CD4-positive, alpha-beta T cell (primary cell): ENCODE measurements at places on chromosomes 13 and 19.

DNA sequence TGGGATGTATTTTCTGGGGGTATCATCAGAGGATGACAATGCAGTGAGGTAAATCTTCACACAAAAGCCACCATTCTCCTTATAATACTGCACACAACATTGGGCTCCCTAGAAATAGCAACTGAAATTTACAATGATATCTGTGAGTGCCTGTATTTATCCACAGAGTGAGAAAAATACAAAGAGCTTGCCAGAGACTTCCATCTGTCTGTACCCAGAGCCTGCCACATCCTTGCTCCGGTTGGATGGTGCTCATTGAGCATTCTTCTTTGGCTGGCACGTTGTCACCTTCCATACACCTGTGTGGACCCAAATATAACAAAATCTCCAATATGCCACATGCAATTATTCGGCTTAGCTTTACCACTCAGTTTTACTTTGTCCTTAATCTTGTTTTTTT, 189.5 kb upstream of the UFM1 start:
- no peak overlapping the region for H3K27ac ChIP-seq
- no peaks in the 10 kb centered on the region for H3K36me3 ChIP-seq
- no peak for DNase-seq
- no peak overlapping the region for H3K4me3 ChIP-seq
- no peaks in the 10 kb centered on the region for H3K27me3 ChIP-seq

- H3K4me1 ChIP-seq = peaks cover 11% of the 10 kb centered on the region
- DNase-seq = no peak
- H3K4me3 ChIP-seq = no peak overlapping the region
- H3K27me3 ChIP-seq = peaks cover 26% of the 10 kb centered on the region
These were observed 439.4 kb upstream of the KLF12 start for GRCh38 chr13:74573654-74574053.

DNA sequence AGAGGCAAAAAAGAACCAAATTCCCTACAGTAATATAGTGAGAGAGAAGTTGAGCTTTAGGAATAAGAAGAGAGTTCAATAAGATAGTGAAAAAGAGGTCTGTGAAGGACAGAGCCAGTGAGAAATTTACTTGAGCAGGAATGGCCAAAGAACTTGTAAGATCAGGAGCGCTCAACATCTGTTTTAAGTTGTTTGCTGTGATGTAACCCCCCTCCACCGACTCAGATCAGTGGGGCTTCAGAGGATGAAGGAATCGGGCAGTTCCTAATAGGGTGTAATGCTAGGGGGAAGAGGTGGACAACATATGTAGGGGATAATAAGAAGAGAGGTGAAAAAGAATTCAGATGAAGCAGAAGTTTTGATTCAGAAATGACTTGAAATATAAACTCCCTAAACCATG, 85.3 kb upstream of the FNDC3A start:
- H3K27me3 ChIP-seq = no peaks in the 10 kb centered on the region
- H3K27ac ChIP-seq = no peak overlapping the region
- peaks cover 3% of the 10 kb centered on the region for H3K4me1 ChIP-seq
- no peaks in the 10 kb centered on the region for H3K36me3 ChIP-seq
- H3K4me3 ChIP-seq = no peak overlapping the region

DNA sequence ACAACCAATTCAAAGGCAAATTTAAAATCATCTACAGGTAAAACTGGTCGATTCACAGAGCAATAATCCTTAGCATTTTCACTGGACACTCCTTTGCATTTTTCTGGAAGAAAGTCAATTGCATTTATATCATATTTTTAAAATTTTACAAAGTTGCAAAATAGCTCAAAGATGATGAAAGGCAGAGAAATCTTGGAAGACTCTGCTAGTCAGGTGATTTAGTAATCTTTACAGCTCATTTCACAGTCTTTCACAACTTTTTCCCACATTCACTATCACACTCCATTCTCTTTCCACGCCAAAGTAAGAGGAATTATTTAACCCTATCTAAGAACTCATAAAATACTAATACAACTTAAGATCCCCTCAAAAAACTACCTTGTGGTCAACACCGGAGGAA, 1063.8 kb downstream of the EFNB2 start:
- no peak overlapping the region for H3K4me3 ChIP-seq
- no peaks in the 10 kb centered on the region for H3K36me3 ChIP-seq
- H3K4me1 ChIP-seq = no peaks in the 10 kb centered on the region
- no peak overlapping the region for H3K27ac ChIP-seq
- DNase-seq = no peak

GRCh38 chr13:99969919-99970650, 1.5 kb downstream of the ZIC5 start:
- DNase-seq = peak; percentile 67
- no peaks in the 10 kb centered on the region for H3K36me3 ChIP-seq
- H3K4me3 ChIP-seq = peak overlapping the region; percentile 38
- H3K27me3 ChIP-seq = peaks cover 75% of the 10 kb centered on the region

- no peaks in the 10 kb centered on the region for H3K36me3 ChIP-seq
- H3K27ac ChIP-seq = no peak overlapping the region
- no peak for DNase-seq
- no peak overlapping the region for H3K4me3 ChIP-seq
These were observed 94.7 kb downstream of the MIPEP start for GRCh38 chr13:23794267-23795161.

DNA sequence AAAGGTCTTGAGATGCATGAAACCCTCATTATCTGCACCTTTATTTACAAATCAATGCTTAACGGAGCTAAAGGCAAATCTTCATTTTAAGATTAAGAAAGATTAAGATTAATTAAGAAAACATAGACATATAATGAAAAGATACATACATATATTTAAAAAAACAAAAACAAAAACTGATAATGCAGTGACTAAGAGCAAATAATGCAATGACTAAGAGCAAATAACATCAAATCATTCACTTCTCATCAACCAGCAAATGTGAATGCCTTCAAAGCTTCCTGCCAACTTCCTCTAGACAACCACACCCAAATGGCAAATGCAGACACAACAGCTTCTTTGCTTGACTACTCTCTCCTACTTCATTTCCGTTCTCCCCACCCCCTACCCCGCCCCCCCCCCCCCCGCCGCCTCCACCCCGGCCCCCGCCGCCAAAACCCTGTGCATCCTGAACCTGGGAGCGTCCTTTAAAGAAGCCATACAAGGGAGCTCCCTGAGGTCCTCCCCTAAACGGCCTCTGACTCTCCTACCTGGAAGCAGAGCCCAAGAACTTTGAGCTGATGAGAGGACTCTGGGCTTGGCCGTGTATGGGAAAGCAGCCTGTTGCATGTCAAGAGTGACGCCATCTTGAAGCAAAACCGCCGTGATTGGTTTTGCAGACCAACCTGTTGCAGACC, 24.5 kb downstream of the TEX101 start:
- no peaks in the 10 kb centered on the region for H3K36me3 ChIP-seq
- H3K27me3 ChIP-seq = no peaks in the 10 kb centered on the region
- peak overlapping the region; percentile 90 for H3K27ac ChIP-seq
- DNase-seq = peak; percentile 35
- H3K4me3 ChIP-seq = no peak overlapping the region
- peaks cover 40% of the 10 kb centered on the region for H3K4me1 ChIP-seq

DNA sequence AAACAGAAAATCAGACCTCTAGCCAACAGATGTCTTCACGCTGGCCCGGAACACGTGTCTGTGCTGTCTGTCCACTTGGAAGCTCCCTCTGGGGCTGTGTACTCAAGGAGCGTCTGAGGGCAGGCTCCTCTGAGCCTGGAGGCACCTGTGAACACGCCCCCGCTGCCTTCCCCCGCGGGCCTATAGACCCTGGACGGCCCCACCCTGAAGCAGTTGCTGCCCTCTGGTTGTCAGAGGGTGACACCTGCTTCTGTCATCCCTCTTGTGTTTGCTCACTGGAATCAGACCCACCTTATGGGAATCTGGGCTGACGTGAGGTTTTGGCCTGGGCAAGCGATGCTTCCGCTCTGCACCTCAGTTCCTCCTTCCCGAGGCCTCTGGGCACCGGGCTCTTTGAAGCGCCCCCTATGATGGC, 19.2 kb downstream of the EPN1 start:
- no peak overlapping the region for H3K4me3 ChIP-seq
- H3K4me1 ChIP-seq = no peaks in the 10 kb centered on the region
- peaks cover 57% of the 10 kb centered on the region for H3K36me3 ChIP-seq
- no peak overlapping the region for H3K27ac ChIP-seq
- DNase-seq = no peak
- H3K27me3 ChIP-seq = no peaks in the 10 kb centered on the region
